ENCODE measurements at places on chromosomes 5 and 9.

- DNase-seq, result no peak
These were observed 6.4 kb downstream of the NOP16 start for GRCh38 chr5:176381979-176382378.

DNA sequence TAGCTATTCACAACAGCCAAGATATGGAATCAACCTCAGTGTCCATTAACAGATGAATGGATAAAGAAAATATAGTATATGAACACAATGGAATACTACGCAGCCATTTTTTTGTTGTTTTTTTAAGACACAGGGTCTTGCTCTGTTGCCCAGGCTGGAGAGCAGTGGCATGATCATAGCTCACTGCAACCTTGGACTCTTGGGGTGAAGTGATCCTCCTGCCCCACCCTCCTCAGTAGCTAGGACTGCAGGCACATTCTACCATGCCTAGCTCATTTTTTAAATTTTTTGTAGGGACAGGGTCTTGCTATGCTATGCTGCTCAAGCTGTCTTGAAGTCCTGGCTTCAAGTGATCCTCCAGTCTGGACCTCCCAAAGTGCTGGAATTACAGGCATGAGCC is 38.5 kb downstream of the CERT1 start:
- no peak for DNase-seq

DNA sequence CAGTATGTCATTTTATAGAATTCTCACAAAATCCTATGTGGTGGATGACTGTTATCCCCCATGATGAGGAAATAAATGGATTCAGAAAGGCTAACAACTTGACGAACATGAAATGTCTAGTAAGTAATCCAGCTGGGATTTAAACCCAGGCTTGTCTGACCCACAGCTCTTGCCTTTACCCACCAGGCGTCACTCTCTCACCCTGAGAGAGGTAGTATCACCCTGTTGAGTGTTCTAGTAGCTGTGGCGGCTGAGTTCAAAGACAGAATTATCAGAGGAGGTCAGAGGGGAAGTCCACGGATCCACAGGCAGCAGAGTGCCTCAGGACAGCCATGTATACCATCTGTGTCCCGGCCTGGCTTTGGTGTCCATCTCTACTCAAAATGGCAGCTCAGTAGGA is 113.8 kb downstream of the ZNF462 start:
- DNase-seq, result no peak

DNA sequence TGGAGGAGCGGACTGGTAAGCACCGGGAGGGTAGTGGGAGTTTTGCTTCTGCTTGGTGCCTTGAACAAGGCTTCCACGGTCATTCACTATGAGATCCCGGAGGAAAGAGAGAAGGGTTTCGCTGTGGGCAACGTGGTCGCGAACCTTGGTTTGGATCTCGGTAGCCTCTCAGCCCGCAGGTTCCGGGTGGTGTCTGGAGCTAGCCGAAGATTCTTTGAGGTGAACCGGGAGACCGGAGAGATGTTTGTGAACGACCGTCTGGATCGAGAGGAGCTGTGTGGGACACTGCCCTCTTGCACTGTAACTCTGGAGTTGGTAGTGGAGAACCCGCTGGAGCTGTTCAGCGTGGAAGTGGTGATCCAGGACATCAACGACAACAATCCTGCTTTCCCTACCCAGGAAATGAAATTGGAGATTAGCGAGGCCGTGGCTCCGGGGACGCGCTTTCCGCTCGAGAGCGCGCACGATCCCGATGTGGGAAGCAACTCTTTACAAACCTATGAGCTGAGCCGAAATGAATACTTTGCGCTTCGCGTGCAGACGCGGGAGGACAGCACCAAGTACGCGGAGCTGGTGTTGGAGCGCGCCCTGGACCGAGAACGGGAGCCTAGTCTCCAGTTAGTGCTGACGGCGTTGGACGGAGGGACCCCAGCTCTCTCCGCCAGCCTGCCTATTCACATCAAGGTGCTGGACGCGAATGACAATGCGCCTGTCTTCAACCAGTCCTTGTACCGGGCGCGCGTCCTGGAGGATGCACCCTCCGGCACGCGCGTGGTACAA is 556 bp downstream of the PCDHGC3 start:
- DNase-seq, result no peak

DNA sequence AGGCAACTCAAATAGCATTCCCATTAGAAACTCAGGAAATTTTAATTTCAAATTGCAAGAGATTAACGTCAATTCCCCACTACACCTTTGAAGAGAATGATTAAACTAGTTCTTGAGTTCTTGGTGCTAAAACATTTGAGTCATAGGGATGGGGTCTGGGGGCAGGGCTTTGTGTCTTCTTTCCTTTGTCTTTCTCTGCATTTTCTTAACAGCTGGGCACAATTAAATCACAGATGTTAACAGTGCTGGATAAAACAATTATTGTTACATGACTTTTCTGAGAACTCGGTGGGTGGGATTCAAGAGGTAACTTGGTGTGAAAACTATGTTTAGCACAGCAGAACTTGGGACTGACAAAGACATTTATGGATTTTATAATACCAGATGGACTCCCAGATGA is 351.9 kb upstream of the TNC start:
- no peak for DNase-seq

GRCh38 chr5:140043508-140043872 is 391 bp upstream of the NRG2 start:
- DNase-seq, result no peak

- DNase-seq, result no peak
These were observed 14.3 kb upstream of the KLF9 start for GRCh38 chr9:70428781-70429180.

DNA sequence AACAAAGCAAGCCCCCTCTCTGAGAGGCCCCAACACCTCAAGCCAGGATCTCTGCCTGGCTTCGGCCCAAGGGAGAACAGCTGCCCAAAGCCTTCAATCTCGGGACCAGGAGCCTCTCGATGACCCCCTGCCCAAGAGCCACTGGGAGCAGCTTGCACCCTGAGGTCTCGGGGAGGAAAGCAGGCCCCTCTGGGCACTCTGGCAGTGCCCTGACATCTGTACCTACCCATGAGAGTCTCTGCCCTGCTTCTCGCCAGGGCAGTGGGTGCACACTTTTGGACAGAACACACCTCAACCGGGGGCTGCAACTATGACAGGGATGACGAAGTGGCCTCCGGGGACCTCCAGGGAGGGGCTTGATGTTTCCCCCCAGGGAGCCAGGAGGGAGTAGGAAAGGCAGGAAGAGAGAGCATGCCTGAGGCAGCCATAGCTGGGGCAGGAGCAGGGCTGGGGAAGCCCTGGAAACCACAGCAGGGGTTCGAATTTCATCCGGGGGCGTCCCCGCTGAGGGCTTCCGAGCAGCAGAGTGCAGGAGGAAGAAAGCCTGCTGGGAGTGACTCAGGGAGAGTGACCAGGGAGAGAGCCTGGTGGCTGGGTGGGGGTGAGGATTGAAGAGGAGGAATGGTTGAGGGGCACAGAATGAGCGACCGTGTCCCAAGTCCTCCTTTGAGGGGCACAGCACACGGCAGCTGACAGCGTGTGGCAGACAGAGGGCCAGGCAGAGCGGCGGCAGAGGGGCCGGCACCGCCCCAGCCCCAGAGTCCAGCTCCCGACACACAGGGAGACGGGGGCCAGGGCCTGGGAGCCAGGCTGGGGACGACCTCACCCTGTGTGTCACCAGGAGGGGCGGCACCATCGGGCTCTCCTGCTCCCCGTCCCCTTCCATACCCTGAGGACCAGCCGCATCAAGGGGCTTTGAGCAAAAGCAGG is 1.8 kb downstream of the LPCAT1 start:
- DNase-seq, result no peak

DNA sequence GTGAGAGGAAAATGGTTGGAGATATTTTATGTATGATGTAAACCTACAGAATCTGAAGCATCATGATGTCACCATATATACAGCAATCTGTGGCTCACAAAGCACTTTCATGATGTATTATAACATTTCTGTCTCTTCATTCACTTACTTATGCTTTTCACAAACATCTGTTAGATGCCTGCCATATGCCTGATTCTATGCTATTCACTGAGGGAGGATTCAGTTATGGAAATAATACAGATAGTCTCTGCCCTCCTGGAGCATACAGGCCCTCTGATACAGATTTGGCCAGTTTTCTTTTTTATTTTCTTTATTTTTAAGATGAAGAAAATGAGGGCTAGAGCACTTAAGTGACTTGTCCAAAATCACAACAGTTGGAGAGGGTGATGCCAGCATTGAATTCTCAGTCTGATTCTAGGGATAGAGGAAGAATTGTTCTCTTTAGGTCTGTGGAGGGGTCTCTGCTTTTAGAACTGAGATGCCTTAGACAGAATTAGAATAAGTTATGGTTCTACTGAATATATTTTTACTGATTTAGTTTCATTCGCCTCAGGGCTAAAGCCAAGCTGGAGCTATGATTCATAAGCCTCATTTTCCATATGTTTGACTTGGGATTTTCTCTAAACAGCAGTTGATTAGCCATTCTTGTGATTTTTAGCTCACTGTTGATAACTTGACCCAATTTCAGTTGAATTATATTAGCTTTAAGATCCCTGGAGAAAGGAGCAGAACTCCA is 636.4 kb downstream of the PRELID2 start:
- no peak for DNase-seq

- DNase-seq, result no peak
These were observed 10.5 kb downstream of the POMT1 start for GRCh38 chr9:131513177-131513576.

GRCh38 chr5:107112216-107112615 is 558.5 kb downstream of the EFNA5 start:
- DNase-seq, result no peak

GRCh38 chr9:76022317-76022716 is 131.8 kb downstream of the PCSK5 start:
- no peak for DNase-seq

DNA sequence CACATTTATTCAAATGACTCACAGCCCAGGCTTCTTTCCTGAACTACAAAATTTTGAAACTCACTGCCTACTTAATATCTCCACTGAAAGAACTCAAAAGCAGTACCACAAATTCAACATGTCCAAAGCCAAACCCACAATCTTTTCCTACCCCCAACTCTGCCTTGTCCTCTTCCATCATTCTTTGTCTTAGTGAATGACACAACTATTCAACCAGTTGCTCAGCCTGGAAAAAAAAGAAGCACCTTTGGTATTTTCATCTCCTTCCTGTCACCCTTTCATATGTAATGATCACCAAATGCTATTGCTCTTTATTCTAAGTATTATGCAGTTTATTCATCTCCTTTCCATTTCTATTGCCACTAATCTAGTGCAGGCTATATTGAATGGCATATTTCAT is 216.3 kb downstream of the TMEM232 start:
- no peak for DNase-seq

DNA sequence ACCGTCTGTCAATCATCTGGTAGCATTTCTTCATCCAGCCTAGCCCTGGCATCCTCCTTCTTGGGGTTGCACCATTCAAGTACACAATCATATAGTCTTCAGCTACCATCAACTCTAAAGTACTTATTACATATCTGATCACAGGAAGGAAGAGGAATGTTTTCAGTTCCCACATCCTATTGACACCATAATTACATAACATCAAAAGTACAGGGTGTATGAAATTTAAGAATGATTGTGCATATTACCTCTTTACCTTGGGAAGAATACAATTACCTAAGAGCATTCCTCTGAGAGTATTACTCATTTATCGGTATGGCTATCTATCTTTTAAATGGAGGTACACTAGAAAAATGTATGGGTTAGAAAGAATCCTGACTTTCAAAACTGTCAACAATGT is 126.8 kb upstream of the PCA3 start:
- no peak for DNase-seq

GRCh38 chr5:112413611-112414010 is 5.5 kb downstream of the EPB41L4A start:
- DNase-seq, result no peak

GRCh38 chr5:97266576-97266975 is 83.5 kb upstream of the RIOK2 start:
- DNase-seq, result no peak

GRCh38 chr5:156096259-156096658 is 230.7 kb upstream of the SGCD start:
- no peak for DNase-seq

- no peak for DNase-seq
These were observed 765.3 kb upstream of the GRAMD2B start for GRCh38 chr5:125657936-125658335.
